Forelimb muscle (tissue), 1 donor: ENCODE measurements at places on chromosomes 1 and 21. TPM values are rescaled to one million over a fixed set of nuclear protein-coding genes. Genes with fewer than 3 reads are reported as not detected.

DNA sequence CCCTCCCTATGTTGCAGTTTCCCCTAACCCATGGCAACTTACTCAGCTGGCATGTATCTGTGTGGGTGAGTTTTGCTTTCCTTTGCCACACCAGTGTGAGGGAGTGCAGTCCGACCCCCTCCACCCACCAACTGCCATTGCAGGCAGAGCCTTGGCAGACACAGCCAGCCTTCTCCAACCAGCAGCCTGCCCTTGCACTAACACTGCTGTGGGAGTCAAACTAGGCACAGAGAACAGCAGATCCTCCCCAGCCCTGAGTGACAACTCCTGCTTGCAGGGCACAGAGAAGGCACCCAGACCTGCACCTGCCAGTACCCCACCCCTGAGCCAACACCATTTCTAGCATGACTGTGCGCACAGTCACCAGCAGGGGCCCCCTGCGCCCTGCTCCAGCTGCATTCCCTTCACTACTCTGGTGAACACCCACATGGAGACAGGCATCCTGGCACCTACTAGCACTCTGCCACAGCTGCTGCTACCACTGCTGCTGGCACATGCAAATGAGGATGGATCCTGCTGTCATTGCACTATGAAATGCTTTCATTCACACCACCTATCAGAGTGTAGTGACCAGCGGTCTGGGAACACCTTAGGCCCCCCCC, 98.4 kb downstream of the MAGI3 start:
- DNase-seq, result no peak

DNA sequence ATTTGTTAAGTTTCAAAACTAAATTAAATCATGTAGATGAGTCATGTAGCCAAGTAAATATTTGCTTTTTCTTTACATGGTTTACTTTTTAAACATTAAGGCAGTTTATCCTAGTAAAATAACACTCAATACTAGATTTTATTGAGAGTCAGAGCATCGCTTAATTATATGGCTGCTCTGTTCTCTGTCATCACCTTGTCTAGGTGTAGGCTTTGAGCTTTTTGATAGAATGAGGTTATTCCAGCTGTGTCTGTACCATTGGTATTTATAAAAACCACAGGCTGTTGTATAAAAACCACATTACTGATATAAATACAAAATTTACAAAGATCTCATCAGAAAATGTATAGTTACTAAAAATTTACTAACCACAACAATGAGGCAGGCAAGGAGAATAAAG, 42.5 kb upstream of the GPR52 start:
- DNase-seq, result no peak

- DNase-seq, result no peak
These were observed 248.6 kb downstream of the TBX15 start for GRCh38 chr1:118739501-118739900.

GRCh38 chr21:14403681-14404318, 20.9 kb upstream of the HSPA13 start:
- no peak for DNase-seq

Gene LHX8
- polyA plus RNA-seq, result not detected

- DNase-seq, result no peak
These were observed 8.2 kb downstream of the SYTL1 start for GRCh38 chr1:27349784-27350662.

DNA sequence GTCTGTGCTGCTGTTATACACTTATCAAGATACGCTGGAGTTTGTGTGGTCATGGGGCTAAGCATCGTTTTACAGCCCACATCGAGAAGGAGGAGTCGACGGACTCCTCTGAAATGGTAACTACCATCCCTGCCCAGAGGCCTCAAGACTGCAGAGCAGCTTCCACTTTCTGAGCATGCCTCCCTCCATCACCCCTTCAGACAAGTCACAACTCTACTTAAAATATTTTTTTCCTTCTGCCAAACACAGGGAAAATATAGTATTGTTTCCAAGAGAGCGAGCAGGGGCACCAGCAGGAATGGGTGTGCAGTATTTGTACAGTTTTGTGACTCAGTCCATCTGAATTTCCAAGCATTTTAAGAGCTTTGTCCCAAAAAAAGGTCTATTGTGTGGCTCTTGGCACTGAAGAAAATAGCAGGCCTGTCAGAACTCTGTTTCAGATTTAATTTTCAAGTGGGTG, 14.1 kb downstream of the EVA1C start:
- no peak for DNase-seq

Gene LCE1A
- not detected for polyA plus RNA-seq
